ENCODE measurements at places on chromosomes 13 and 19.

- DNase-seq, result no peak
These were observed 8.7 kb upstream of the KANK2 start for GRCh38 chr19:11205939-11206570.

DNA sequence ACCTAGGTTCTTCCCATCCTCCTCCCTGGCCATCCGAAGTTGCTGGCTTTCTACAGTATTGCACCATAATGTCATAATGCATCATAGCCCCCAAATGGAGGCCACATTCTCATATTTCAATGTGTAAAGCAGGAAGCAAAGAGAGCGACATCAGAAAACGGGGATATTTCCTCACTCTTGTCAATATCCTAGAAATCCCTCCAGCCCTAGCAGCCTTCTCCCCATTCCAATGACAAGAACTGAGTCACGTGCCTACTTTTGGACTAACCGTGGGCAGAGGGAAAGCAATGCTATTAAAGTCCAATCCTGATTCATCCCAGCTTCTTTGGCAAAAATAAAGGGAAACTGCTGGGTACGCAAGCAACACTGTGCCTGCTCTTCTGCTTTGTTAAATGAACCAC, 4.3 kb upstream of the RAP2A start:
- peak; percentile 78 for DNase-seq

DNA sequence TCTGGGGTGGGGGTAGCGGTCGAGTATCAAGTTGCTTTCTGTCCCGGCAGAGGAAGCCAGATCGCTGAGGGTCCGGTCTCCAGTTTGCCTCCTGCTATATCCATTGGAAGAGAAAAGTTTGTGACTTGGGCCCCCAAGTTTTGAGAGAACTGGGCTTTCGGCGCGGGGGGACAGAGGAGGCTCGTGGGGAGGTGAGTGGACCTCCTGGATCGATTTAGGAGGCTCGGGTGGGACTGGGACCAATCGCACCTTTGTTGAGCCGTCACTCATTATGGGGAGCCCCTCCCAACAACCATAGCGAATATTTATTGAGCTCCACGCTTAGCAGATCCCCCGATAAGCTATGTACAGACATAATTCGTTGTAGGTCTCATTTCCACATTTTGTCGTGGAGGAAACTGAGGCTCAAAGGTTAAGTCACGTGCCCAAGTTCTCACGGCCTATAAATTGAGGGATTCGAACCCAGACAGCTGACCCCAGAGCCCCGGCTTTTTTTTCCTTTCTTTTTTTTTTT, 909 bp downstream of the RFXANK start:
- DNase-seq, result no peak

GRCh38 chr19:45402298-45403061, 2.4 kb downstream of the PPP1R13L start:
- DNase-seq, result no peak

- no peak for DNase-seq
These were observed 5.3 kb downstream of the NCAN start for GRCh38 chr19:19217099-19217498.

- DNase-seq, result no peak
These were observed 3.1 kb downstream of the SLC25A30 start for GRCh38 chr13:45415112-45415511.

- no peak for DNase-seq
These were observed 19.9 kb downstream of the GAS6 start for GRCh38 chr13:113843864-113844556.

DNA sequence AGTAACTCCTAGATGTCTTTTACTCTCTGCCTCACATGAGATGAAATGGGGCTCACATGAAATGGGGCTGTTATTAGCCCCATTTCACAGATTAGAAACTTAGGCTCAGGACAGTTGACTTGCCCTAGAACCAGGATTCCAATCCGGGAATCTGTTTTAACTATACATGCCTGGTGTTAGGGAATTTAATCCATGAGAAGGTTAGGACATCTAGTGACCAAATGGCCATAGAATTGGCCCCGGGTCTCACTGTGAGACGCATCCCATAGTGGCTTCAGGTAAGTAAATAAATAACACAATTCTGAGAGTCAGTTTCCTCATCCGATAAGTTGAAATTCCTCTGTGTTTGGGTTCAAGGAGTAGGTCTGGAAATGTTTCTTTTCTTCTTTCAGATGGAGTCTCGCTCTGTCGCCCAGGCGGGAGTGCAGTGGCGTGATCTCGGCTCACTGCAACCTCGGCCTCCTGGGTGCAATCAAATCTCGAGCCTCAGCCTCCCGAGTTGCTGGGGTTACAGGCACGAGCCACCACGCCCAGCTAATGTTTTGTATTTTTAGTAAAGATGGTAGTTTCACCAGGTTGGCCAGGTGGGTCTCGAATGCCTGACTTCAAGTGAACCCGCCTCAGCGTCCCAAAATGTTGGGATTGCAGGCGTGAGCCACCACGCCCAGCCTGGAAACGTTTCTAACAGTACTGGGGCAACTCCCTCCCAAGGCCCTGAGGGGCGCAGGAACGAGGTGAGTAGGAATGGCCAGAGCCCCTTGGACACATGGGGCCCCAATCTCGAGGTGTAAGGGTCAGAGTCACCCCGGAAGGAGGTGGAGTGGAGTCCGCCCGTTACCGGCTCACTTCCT, 1.2 kb upstream of the ZNF574 start:
- no peak for DNase-seq

- DNase-seq, result no peak
These were observed 14.8 kb upstream of the MTUS2 start for GRCh38 chr13:28805193-28805819.
